ENCODE measurements at places on chromosomes 7 and 10.

DNA sequence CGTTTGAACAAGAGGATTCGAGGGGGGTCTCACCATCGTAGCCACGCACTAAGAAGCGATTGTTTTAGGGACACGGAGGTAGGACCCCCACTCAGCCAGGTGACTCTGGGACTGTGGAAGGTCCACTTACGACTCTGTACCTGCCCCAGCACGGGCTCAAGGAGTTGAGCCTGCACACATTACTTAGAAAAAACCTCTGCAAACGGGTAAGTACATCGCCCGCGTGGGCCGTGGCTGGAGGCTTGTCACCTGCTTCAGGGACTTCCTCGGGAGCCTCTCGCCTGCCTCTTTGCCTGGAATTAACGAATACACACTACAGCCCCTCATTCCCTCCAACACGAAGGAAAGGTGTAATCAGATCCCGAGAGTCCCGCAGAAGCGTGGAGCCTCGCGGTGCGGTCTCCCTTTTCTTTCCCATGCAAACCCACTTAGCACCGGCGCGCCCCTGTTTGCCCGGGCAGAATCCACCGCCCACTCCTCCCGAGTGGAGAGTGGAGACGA is 826 bp downstream of the PODXL start:
- DNase-seq: peak; percentile 35

DNA sequence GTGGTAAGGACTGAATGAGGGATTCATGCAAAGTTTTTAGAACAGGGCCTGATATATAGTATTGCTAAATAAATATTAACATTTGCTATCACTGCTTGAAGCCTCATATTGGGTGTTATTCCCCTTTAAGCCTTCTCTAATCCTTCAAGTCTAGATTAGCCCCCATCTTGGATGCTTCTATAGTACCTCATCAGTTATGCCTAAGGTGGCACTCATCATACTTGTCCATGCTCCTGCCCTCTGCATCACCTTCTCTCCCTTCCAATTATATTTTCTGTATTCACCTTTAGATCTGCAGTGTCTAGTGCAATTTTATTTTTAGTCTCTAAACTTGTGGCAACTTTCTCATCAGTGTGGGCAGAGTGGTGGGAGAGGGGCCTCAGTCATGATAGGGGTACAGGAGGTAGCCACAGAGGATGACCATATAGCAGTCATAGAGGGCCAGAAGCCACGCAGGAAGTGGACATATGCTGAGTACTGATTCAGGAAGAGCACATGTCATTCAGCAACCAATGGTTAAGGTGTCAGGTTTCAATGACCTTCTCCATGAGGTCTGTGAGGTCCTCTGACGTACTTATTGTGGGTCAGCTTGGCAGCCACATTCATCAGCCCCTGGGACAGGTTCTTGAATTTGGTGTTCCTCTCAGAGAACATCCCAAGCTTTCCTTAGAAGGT is 2.5 kb downstream of the ENTPD1 start:
- DNase-seq: no peak

DNA sequence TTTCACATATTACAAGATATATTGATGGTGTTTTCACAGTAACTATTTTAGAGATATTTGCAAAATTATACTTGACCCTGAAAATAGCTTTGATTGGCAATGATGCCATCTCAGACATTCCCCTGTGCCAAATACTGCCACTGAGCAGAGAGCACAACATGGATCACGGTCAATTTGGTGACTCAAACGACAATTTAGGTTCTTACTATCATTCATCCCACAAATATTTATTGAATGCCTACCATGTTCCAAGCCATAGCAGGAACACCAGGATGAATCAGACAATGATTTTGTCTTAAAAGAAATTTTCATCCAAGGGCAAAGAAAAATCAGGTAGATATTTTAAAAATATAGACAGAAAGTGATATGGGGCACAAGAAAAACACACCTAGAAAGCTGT is 153.2 kb upstream of the ADO start:
- no peak for DNase-seq

DNA sequence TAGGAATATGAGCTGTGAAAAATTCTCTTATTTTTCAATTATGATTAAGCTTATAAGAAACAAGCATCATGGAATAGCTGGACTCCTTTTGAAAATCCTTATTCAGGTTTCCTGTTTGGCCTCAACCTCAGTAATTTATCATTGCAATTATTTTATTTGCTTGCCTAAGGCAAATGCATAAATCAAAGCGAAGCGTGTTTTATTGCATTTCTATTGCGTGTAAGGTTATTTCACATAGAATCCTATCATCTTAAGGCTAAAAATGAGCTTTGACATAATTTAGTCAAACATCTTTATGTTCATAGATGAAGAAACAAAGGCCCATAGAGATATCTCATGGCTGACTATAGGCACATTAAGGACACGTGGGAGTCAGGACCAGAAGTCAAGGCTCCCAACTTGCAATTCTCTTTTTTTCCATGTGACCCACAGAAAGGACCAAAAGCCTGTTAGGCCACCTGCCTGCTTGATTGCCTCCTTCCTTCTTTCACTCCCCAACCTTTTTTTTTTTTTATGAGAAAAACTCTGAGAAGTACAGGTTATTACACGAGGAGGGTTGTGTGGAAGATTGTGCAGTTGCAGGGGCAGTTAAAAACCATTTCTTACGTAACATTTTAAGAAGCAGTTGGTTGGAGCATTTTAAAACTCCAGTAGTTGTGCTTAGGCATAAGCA is 261.0 kb downstream of the HDAC9 start:
- DNase-seq: no peak

- no peak for DNase-seq
These were observed 103.3 kb downstream of the BBS9 start for GRCh38 chr7:33232632-33233145.

DNA sequence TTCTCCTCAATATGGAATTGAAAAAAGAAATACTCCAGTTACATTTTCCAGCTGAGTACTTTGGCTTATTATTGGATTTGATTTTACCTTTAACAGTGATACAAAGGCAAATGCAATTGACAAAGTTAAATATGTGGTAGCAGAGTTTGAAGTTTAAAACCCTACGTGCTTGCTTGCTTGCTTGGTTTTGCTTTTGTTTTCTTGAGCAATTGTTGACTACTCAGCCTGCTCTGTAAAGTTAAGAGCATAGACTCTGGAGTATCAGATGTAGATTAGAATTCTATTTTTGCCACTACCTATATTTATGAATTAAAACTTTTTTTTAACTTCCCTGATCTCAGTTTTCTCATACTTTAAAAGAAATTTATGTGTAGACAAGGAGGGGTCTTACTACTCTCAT is 51.4 kb downstream of the PCDH15 start:
- no peak for DNase-seq

DNA sequence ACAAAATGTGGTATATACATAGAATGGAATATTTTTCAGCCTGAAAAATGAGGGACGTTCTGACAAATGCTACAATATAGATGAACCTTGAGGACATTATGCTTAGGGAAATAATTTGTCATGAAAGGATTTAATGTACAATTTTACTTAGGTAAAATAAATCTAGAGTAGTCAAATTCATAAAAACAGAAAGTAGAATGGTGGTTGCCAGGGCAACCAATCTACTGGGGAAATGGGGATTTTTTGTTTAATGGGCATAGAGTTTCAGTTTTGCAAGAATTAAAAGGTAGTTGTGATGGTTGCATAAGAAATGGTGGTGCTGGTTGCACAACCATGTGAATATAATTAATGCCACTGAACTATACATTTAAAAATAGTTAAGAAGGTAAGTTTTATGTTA is 296.0 kb upstream of the SP4 start:
- DNase-seq: no peak

DNA sequence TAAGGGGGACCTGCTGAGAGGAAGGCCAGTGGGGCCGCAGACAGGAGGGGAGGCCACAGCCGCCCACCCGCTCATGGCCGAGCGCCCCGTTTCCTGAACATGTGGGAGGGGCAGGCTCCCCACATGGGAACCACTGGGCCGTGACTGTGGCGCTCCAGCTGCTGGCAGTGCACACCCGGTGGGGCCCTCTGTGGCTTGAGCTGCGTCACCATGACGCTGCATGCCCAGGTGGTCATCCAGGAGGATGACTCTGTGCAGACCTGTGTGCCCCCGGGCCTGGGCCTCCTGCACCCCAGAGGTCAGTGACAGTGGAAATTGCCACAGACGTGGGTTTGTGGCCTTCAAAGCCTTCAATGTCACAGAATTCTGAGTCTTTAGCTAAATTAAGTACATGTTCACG is 85.1 kb downstream of the MGMT start:
- DNase-seq: no peak

DNA sequence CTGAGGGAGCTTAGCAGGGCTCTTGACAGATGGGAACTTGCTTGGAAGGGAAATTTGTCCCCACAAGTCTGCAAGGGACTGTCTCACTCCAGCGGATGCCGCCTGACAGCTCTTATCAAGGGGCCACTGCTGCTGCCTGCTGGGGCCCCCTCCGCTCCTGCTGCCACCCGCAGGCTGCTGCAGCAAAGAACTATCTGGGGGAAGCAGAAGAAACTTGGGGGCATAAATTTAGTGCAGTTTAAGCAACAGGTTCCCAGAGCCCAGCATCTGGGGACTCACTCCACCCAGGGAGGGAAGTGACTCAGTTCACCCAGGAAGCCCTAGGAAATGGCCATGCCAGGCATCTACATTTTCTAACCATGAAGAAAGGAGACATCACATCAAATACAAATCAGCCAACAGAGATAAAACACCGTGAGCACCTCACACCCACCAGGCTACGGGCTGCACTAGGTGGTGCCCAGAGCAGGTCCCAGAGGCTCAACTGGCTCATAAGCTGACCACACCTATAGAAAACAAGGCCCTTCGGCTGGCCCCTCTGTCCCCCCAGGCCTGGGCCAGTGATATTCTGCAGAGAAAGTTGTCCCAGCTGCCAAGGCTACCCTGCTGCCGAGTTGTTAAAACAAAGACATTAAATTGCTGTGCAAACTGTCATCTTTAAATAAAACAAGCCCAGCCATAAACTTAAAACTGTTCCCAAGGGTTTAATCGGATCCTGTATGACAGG is 3.7 kb downstream of the RGS10 start:
- DNase-seq: peak; percentile 81

DNA sequence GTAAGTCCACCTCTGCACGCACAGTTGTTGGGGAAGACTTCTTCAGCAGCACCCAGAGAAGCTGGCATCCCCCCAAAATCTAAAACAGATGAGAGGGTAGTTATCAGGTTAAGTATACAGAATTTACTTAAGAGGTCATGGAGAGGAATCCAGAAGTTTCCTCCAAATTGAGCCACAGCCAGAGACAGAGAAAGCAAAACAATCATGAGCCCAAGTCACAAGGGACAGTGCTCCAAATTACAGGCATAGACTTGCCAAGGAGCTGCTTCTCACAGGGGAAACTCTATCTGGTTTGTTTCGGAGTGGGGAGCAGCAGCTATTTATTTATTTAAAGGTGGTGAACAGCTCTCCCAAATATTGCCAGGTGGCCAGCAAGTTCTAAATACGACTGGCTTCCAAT is 308.4 kb downstream of the SKIDA1 start:
- no peak for DNase-seq

DNA sequence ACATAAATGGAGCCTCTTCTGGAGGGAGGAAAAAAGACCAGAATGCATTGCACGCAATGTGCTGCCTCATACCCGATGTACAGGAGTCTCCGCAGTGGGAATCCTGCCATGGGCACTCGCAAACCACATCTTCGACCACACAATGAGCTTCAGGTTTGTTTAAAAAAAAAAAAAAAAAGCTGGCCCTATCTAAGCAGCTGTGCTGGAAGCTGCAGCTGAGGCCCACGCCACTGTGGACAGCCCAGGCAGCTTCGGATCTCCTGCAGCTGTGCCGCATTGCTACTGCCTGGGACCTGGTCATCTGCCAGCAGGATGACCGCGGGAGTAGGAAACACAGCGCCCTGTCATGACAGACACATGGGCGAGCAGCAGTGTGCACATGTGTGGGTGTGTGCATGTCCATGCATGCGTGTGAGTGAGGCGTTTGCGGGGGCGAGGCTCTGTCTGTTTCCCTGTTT is 26.0 kb downstream of the EN2 start:
- DNase-seq: no peak

DNA sequence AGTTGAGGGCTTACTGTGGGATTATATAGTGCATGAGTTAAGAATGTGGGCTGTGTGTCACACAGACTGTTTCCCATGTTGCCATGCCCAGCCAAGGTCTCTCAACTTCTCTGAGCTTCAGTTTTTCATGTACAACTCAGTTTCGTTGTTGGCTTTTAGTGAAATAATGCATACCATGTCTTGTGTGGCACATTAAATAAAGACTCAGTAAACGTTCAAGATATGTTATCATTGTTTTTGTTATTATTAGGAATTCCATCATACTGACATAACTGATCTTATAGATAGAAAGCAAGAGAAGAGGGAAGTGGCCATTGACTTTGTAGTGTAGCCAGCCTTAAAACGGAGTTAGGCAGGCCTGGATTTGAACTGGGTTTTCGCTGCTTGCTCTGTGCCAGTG is 2.9 kb downstream of the CDK14 start:
- no peak for DNase-seq

DNA sequence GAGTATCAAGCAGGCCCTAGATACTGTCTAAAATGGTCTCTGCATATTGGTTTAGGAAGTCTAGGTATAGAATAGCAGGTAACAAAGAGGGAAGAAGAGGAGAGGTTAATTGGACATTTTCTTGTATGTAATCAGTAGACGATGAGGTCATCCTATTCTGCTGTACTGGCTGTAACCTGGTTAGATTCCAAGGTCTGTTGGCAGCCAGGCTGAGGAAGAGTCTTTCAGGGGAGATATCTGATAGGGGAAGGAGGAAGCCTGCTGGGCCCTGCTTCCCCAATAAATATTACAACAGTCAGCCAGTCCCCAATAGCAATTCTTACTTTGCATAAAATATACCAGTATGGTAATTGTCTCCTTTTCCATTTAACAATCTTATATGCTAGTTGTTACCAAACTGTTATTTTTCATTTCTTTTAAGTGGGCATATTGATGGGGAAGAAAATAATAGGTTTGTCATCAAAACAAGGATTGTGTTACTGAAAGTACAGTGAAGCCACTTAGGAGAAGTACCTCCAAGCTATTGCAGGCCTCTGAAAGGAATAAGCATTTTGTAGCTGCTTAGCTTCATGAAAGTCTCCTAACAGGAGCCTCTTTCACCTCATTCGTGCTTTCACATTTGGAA is 186.4 kb downstream of the LRRC4 start:
- no peak for DNase-seq

- DNase-seq: no peak
These were observed 103.9 kb downstream of the GRID1 start for GRCh38 chr10:86262688-86263181.

DNA sequence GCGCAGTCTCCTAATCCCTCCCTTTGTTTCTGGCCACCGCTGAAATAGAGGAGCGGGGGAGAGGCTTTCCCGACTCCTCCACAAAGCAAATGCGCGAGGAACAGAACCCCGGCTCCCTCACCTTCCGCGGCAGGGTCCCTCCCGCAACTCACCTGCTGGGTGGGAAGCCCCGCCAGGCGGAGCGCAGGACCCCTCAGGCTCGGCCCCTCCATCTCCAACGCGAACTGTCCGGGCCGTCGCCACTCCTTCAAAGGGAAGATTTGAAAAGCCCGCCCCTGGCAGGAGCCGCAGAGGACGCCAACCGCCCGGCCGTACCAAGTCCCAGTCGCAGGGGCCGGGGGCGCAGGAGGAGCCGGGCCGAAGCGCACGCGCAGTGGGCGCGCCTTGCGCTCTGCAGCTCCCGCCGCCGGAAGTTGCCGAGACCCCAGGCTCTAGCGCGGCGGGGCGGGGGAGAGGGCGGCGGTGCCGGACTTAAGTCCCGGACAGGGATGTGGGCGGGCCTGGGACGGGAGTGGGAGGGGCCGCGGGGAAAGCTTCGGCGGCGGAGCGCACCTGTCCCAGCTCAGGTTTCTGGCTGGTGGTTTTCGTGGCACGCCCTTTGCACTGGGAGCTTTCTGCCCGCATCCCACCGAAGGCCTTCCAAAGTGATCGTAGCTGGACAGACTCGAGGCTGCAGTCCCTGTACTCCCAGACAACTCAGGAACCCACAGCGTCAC is at the start of gene RTKN2:
RTKN2 (minus strand) TSS at position 446 of the 716 bp plus-strand sequence; CDS start at position 212, 234 bp downstream.
- peak; percentile 83 for DNase-seq

GRCh38 chr10:58269782-58270290 is 874 bp downstream of the CISD1 start:
- no peak for DNase-seq

All from activated CD4-positive, alpha-beta T cell treated with anti-CD3 and anti-CD28 coated beads for 36 hours (primary cell).